ENCODE measurements at places on chromosomes 5 and 9.

GRCh38 chr5:14236757-14237156 lies 93.6 kb downstream of the TRIO start:
- DNase-seq, result no peak

GRCh38 chr5:75711151-75711550 lies 6.1 kb downstream of the POC5 start:
- no peak for DNase-seq

DNA sequence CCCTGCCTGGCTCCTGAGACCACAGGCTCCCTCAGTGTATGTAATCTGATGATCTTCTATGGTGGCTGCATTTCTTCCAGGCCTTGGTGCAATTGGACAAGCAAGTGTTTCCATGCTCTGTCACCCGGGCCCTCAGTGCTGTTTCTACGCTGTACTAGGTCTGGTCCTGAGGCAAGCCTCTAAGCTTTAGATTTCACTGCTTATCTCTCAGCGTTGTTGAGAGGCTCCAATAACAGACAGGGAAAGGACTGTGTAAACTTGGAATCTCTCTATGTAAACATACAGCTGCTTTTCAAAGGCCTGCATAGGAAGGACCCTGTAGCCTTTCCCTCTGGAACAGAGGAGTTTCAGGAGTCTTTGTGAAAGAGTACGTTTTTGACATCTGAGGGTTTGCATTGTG lies 38.6 kb upstream of the NFIB start:
- no peak for DNase-seq

DNA sequence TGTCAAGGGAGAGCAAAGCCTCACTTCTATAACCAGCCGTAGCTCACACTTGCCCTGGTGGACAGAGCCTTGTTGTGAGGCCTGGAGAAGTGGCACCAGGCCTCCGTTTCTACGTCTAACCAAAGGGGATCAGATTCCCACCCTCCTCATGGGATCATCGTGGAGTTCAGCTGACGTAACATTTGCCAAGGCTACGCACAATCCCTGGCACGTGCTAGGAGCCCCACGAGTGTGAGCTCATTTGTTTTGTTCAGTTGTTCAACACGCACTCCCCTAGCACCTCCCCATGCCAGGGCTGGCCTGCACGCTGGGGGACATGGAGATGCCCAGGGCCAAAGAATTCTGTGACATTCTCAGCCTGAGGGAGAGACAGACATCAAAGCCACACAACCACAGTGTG lies 23.1 kb downstream of the ADGRD2 start:
- DNase-seq, result no peak

DNA sequence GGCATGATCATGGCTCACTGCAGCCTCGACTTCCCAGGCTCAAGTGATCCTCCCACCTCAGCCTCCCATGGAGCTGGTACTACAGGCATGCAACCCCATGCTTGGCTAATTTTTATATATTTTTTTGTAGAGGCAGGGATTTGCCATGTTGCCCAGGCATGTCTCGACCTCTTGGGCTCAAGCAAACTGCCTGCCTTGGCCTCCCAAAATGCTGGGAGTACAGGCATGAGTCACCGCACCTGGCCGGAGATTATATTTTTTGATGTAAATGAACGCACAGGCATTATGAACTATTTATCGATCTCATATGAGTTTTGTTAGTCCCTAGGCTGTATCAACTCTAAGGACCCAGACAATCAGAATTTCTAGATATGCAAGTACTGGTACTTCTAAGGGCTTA lies 25.5 kb upstream of the CEP120 start:
- no peak for DNase-seq

- no peak for DNase-seq
Measured at GRCh38 chr9:9045072-9045471, 1245.5 kb upstream of the DMAC1 start.

GRCh38 chr5:97089149-97089801 lies 53.1 kb downstream of the LIX1 start:
- no peak for DNase-seq

- no peak for DNase-seq
Measured at GRCh38 chr9:3880851-3881250, 355.1 kb upstream of the RFX3 start.

- no peak for DNase-seq
Measured at GRCh38 chr5:55370291-55370925, 62.6 kb downstream of the MTREX start.

- DNase-seq, result no peak
Measured at GRCh38 chr5:38184627-38185026, 73.7 kb upstream of the EGFLAM start.

- DNase-seq, result no peak
Measured at GRCh38 chr5:113632996-113633395, 119.5 kb downstream of the YTHDC2 start.

All from stimulated activated CD8-positive, alpha-beta memory T cell treated with anti-CD3 and anti-CD28 coated beads, Interleukin-4, amount 100 ng/mL, for 1 hour (primary cell).